NCI-H748 treated with DMSO at 0.1 percent for 48 hours (cell line): ENCODE measurements at places on chromosomes 4 and X.

- DNase-seq: no peak
These were observed 61.6 kb downstream of the MAD2L1 start for GRCh38 chr4:120005076-120005475.

DNA sequence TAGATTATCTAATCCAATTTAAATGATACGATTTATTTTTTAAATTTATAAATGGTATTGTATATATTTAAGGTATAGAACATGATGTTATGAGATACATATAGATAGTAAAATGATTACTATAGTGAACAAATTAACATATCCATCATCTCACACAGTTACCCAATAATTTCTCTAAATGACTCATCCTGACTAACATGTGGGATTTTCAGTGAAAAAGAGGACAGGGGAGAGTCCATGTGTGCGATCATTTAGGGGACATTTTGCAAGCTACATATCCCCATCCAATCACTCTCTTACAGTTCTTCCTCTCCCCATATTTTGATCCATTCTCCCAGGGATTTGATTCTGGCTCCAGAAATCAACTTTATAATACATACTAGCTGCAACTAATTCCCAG, 88.2 kb downstream of the ABCB7 start:
- DNase-seq: no peak

DNA sequence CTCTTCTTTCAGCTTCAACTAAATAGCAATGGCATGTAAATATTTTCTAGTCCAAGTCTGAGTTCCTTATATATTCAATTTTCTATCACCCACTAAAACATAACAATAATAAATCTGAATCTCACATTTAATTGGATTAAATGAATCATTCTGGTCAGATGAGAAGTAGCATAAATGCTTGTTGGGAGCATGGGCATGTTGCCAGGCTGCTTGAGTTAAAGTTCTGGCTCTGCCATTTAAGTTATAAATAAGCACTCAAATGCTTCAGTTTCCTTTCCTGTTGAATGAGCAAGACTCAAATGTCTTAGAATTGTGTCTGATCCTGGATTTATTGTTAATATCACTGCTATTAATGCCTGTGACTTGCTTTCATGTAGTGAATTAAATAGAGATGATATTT, 496.3 kb downstream of the STPG2 start:
- DNase-seq: no peak

DNA sequence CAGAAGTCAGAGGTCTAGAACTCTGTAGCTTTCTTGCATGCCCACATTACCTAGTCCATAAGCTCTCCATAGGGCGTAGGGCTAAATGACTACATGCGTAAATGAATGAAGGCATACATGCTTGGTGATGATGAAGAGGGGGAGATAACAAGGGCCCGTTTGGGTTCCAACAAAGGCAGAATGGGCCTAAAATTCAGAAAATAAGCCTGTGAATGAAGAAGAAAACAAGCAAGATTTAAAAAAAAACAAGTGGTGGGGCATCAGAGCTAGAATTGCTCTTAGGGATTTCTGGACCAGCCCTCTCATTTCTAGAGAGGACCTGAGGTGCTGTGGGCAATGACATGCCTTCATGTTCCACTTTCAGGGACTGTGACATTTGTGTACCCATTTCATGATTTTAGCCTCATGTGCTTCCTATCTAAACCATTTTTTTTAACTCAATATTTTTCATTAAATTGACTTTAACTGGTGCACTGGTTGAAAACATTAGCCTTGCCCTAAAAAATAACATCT, 12.1 kb downstream of the GPRIN3 start:
- no peak for DNase-seq

GRCh38 chr4:84492290-84492689, 6.8 kb downstream of the NKX6-1 start:
- DNase-seq: no peak

DNA sequence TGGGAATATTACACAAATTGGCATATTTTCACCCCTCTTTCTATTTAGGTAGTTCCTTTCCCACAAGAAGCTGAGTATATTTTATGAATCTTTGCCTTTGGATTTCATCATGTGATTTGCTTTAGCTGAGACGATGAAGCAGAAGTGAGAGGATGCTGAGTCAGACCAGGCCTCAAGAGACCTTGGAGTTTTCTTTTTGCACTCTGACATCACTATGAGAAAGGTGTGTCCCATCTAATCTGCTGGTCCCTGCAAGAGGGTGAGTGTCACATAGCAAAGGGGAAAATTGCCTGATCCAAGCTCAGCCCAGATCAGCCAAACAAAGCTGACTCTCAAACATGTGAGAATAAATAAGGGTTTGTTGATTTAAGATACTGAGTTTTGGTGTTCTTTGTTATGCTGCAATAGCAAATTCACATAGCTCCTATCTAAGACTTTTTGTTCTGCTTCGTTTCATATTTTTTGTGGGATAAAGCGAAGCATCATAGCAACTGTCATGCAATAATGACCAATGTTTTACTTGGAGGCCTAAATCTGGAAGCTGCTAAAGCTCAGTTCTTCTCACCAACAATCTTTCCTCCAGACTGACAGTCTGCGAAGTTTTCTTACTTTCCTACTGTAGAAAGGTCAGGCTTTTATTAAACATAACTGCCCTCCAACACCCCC, 176.9 kb downstream of the PDHA2 start:
- no peak for DNase-seq

DNA sequence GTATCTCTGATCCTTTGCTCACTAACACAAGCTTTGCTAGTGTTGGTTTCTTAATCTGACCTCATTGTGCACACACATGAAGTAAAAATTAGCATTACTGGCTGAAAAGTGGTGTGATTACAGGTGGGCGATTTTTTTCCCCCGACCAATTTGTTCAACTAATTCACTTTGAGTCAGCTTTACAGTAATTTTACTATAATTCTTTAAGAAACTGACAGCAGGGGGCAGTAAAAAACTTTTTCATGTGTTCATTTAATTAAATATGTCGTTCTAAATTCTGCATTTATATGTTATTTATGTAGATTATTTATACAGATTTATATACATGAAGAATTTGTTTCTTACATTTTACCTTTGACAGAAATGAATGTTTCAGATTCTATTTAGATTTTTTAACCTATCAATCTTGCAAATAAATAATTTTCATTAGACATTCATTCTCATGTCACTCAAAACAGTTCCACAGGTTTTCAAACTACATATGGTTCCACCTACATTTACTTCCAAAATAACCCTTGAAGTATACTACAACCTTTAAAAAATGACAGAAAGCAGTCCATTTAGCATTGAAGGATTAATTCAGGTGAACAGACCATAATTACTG, 17.5 kb downstream of the PALLD start:
- DNase-seq: peak; percentile 3

DNA sequence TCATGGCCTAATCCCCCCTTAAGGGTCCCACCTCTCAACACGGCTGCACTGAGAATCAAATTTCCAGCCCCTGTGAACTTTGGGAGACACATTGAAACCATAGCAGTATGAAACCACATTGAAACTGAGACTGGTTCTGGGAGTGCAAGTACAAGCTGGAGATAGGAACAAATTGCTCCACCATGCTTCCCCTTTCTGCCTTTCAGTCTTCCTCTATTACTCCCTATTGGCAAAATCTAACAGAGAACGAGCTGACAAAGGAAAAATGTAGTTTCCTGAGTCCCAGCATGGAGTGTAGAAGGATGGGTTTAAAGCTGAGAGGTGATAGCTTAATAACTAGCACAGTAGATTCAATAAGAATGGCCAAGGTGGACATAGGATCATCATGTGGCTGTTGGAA, 161.7 kb upstream of the RPL34 start:
- no peak for DNase-seq

GRCh38 chrX:50858548-50858947, 44.6 kb upstream of the SHROOM4 start:
- no peak for DNase-seq

DNA sequence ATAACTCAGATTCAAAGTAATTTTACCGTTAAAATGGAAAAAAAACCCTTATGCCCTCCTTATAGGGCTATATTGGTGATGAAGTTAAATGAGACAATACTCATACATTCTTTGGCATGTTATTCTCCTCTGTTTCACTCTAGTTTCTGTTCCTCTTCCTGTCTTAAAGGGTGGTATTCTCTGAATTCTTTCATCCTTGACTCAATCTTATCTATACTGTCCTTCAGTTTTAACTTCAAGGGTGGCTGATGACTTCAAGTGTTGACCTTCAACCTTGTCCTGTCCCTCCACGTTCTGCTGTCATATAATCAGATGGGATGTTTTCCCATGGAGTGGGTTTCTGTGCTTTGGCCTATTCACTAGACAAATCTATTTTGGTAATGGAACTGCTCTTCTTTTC, 44.0 kb downstream of the ZNF518B start:
- no peak for DNase-seq

- no peak for DNase-seq
These were observed 2.8 kb downstream of the APLN start for GRCh38 chrX:129651756-129652564.

DNA sequence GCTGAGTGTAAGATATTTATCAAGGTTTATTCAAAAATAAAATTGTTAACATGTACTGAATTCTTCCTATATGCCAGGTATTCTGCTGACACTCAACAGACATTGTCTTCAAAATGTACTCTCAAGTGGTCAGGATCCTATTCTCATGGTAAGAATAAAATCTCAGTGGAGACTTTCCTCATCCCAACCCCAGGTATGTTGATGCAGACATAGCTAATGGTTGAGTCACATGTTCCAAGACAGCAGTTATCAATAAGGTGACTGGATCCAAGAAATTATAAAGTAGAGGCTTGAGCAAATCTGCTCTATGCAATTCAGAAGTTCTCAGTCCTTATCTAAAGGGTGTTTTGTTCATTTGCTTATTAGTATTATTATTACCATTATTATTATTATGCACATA, 115.2 kb upstream of the GABRA2 start:
- DNase-seq: no peak

GRCh38 chr4:16126714-16127113, 42.9 kb upstream of the PROM1 start:
- DNase-seq: peak; percentile 10

DNA sequence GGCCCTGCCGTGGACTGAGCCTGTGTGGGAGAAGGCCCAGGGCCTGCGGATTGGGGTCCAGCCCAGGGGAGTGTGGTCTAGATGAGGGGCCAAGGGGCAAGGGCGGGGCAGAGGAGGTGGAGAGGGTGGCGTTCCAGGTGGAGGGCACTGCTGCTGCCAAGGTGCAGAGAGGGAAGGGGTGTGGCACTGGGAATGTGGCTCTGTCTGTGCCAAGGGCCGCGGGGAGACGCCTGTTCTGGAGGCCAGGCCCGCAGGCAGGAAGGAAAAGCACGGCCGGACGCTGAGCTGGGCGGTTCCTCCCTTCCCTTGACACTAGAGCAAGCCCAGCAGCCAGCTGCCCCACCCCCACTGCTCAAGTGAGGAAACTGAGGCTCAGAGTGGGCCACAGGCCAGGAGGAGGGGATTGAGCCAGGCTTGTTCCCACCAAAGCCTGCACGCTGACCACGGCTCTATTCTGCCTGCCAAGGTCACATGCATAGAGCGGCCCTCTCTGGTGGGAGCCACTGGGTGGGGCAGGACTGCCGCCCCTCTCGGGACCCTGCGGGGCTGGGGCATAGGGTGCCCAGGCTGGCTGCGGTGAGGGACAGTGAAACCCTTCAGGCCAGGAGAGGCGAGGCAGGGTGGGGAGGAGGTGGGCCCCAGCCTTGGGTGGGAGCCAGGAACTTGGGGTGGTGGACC, 13.0 kb downstream of the SH3BP2 start:
- no peak for DNase-seq
